ENCODE measurements at places on chromosomes 1 and 21.

DNA sequence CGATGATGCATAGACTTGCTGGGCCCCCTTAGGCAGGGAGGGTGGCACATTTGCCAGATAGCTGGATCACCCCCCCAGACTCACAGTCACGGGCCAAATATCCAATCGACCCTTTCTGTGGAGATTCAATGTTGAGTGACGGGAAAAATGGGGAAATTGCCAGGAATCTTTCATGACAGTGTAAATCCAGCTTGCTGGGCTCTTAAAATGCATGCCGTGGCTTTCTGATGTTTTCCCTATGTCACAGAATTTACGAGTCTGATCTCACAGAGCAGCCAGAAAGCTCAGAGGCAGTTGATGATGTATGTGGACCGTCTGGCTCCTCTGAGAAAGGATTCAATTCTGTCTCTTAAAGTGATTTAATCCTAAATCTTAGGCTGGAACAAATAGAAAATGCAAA lies 150.1 kb upstream of the ZNF644 start:
- DNase-seq: no peak

DNA sequence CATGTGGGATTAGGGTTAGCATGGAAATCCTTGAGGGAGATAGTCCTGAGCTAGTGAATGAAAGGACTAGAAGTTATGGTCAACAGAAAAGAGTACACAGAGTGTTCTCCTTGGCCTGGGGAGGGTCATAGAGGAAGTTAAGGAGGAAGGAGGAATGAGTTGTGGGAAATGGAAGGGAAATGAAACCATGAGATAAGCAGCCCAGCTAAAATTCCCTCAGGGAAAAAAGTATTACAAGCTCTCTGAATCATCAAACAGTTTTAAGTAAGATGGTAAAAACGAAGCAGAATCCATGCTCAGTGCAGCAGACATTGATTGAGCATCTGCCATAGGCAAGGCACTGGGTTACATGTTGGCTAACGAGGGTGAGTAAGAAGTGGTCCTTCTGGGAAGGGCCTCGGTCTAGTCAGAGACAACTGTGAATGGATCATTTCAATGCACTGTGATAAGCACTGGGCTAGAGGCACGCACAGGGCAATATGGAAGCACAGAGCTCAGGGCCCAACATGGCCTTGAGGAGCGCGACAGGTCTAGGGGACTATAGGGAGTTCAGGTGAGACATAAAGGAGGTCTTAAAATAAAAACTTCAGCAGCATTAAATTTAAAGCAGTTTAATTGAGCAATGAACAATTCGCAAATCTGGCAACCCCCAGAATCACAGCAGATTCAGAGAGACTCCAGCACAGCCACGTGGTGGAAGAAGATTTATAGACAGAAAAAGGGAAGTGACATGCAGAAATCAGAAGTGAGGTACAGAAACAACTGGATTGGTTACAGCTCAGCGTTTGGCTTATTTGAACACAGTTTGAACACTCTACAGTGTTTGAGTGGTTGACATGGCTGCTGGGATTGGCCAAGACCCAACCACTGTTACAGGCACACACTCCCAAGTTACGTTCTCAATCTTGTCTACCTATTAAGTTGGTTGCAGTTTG lies 219.5 kb downstream of the HLX start:
- no peak for DNase-seq

DNA sequence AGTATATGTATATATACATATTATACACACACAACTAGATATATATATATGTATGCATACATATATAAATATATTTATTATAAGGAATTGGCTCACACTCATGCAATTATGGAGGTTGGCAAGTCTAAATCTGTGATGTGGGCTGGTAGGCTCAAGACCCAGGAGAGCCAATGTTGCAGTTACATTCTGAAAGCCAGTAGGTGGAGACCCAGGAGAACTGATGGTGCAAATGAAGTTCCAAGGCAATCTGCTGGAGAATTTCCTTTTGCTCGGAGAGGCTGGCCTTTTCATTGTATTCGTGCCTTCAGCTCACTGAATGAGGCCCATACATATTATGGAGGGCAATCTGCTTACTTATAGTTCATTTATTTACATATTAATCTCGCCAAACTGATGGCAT lies 9.4 kb downstream of the IVL start:
- DNase-seq: no peak

GRCh38 chr1:180909005-180909414 lies 3.7 kb upstream of the KIAA1614 start:
- DNase-seq: no peak

GRCh38 chr1:95072117-95072516 lies 634 bp downstream of the ALG14 start:
- DNase-seq: no peak

GRCh38 chr1:65343286-65343685 lies 33.9 kb downstream of the DNAJC6 start:
- DNase-seq: no peak

DNA sequence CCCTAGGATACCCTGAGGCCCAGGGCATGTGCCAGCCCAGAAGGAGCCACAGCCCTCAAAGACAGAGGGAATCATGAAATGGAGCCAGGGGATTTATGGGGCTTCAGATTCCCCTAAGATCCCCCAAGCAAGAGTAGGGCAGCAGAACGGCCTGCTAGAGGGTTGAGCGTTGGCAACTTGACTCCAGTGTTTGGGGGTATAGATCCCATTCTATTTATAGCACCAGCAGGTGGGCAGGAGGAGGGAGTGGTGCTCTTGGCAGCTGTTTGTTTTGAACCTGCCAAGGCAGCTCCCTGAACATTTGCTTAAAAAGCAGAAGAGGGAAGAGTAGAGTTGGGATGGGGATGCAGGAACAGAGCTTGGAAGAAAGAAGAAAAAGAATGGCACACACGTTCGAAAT lies 33.7 kb downstream of the GLUL start:
- DNase-seq: no peak
